Ovary (tissue), 10 donors: ENCODE measurements at places on chromosomes 6 and 20.
A peak's percentile ranks its signal among the peaks of the same experiment; 100 is the strongest.

DNA sequence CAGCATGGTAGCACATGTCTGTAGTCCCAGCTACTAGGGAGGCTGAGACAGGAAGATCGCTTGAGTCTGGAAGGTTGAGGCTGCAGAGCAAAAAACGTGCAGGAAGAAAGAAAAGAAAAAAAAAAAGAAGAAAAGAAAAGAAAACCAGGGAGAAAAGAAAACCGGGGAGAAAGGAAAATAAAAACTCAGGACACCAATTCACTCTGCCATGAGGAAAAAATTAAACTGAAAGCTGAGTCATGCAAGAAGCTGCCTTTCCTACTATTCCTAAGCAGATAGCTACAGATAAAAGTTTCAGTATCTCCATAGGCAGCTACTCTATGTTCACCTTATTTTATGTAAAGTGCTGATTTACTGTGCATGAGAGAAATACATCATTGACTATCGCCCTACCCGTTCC is 10.5 kb downstream of the PTGIS start:
- DNase-seq = no peak

DNA sequence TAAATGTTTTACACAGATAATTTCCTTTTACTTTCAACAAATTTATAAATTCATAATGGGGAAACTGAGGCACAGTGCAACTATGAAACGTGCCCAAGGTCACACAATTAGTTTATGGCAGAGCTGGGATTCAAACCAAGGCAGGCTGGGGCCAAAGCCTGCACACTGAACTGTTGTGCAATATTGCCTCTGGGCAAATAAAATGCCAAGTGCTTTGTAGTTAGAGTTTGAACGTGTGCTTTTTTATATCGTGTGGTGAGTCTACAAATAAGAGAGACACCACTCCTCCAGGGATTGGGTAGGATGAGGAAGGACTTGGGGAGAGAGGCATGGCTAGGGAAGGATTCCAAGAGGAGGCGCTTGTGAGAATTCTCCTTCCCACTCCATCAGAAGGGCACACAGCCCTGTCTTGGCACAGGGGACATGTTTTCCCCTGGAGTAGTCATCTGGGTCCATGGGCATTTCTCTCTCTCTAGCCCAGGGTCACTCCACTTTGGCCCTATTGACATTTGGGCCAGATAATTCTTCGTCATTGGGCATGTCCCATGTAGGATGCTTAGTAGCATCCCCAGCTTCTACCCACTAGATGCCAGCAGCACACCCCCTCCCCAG is 2.8 kb upstream of the CDH22 start:
- no peak for DNase-seq

DNA sequence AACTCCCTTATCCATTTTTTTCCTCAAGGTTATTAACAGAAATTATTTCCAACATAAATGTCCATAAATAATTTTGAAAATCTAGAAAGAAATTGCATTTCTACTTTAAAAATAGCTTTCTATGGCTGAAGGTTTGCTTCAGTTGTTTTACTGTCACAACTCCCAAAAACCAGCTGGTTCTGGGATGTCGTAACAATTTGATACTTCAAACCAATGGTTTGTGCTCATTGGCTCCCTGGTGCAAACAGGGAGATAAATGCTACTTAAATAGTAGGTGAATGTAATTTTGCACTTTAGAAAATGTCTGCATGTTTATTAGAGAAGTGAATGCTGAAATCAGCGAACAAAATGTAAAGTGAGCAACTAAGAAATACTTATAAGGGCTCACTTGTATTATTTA is 31.1 kb downstream of the LAMA2 start:
- DNase-seq = no peak

DNA sequence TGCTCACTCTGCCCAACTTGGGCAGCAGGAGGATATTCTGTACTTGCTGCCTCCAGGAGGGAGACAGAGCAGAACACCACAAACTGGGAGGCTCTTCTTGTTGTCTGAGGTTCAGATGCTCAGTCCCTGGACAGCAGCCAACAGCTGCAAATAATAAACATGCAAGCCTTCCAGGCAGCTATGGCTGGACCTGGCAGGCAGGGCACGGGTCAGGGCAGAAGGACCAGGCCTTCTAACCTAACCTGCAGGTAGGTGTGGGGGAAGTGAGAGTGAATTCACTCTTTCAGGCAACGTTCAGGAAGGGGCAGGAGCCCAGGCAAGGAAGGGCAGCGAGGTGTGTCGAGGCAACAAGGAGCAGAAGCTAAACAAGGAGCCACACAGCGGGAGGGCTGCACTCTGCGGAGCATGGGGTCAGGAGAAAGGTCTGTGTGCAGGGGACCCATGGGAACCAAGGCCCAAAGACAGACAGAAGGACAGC is 31.5 kb downstream of the NINL start:
- DNase-seq = peak; percentile 42

DNA sequence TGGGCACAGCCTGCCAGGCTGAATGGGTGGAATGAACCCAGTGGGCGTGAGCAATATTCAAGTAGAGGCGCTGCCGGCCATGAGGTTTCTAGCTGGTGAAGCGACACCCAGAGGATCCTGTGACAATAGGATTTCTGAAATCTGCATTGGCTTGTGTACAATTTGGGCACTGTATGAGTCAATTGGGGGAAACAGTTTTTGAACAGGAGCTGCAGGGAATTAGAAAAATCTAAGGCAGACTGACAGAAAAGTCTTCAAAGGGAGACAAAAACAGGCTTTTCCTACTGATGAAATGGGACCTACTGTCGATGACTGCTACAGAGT is 148.8 kb upstream of the PROKR2 start:
- no peak for DNase-seq

GRCh38 chr6:48615041-48615440 is 504.0 kb upstream of the PTCHD4 start:
- no peak for DNase-seq
